ENCODE measurements at places on chromosomes 5 and 9.

DNA sequence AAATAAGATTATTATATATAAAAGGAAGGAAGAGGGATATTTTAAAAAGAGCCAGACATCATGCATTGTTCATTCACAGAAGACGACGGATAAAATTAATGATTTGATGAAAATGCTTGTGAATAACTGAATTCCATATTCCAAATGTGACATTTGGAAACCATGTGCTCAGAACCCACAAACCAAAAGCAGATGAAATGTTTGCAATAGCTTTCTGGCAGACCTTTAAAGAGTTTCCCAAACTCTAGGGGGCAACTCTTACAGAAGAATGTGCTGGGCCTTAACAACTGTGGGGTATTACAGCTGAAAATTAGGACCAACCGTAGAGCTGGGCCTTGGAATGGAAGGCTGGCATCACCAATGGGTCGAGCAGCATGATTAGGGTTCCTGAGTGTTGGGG, 471.0 kb downstream of the EFNA5 start:
- DNase-seq, result no peak

GRCh38 chr5:147303251-147303650, 68.4 kb downstream of the STK32A start:
- DNase-seq, result no peak

DNA sequence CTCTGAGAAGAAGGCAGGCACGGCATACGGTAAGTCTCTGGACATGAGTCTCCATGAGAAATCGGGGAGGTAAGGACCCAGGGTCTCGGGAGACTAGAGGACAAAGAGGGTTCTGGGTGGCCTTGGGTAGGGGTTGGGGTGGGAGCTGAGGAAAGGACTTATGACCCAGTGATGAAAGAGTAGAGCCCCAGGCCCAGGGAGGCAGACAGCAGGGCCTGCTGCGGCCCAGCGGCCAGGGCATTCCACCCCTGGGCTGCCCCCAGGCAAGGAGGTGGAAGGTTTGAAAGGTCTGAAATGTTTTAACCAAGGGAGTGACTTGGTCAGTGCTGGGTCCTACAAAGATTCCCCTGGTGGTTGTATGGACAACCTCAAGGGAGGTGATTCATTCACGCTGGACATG, 89.1 kb downstream of the CRB2 start:
- DNase-seq, result no peak

GRCh38 chr9:95892690-95893089, 17.2 kb downstream of the ERCC6L2 start:
- DNase-seq, result no peak

DNA sequence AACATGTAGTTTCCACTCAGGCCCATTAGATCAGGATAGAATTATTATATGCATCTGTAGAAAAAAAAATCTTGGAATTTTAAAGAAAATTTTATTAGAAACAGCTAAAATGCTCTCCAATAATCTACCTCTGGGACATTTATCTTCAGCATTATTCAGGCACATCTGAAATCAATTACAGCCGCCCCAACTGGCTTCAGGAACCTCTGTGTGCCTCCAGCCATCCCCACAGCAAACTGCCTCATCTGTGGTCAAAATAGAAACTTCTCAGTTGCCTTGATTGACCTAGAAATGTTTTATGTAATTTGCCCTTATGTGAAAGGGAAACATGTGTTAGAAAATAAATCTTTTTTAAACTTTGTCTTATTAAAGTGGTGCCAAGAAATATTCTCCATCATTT, 120.1 kb upstream of the LPAR1 start:
- DNase-seq, result no peak

DNA sequence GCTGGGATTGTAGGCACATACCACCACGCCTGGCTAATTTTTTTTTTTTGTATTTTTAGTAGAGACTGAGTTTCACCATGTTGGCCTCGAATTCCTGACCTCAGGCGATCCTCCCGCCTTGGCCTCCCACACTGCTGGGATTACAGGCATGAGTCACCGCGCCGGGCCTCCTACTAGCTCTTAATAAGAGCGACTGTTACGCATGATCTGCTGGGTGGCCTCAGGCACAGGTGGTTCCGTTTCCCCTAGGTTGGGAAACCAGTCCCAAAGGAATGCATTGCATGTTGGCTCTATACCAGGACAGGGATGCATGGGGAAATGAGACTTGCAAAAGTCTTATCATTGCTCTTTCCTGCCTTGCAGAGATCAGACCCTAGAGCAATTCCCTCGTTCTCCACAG, 184.7 kb upstream of the PPP1R26 start:
- DNase-seq, result no peak

DNA sequence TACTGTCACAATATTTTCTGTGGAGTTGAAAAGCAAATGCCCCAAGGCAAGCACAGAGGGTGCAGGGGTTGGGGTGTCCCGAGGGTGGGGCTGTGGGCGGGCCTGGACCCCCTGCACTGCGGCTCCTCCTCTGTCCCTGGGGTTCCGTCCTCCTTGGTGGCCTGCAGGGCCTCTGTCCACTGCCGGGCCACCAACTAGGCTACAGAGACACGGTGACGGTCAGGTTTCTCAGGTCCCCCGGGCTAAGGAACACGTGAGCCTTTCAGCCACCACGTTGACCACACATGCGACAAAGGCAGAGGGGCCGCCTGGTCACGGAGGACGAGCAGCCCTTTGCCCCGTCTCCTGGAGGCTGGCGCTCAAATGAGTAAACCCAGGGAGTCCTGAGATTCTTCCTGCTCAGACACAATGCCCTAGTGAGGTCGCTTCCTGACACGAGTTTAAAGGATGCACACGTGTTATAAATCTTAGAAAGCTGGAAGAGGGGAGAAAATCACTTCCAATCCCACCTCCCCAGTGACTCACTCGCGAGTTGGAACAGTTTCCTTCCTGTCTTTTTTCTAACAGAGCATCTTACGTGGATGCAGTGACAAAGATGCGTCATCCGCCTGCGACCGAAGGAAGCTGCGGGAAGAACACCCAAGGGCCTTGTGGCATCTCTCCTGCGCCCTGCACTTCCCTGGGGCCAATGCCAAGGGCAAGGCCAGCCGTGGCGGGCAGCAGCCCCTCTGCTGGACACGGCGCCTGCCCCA, 24.8 kb upstream of the OBP2B start:
- no peak for DNase-seq

GRCh38 chr5:137718611-137719010, 17.3 kb downstream of the KLHL3 start:
- no peak for DNase-seq

Measured in activated naive CD4-positive, alpha-beta T cell (primary cell).